Renal pelvis (tissue), 12 donors: ENCODE measurements at places on chromosomes 3 and 15.

DNA sequence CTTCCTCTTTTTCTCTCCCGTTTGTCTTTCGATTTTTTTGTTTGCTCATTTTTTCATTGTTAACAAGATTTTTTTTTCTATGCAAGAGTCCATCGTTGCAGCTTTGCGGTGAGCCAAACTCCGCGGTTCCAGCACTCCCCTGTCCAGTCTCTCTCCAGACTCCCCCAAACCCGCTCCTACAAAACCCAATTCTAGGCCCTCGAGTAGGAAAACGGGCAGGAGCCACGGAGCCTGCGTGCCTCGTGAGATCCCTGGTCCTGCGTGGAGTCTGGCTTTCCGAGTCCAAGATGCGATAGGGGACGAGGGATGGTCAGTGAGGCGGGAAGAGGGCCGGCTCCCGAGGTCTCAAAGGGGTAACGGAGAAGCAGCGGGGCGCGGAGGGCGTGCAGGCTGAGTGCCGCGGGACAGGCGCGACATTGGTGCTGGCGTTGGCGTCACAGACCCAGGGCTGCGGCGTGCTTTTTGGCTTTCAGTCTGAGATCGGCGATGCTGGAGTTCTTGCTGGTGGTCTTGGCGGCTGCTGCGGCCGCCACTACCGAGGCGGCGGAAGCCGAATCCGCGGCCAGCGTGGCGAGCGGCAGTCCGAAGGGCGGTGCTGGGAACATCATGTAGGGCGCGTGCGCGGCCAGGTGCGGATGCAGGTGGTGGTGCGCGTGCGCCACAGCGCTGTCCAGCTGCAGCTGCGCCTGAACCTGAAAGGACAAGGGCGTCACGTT, 8.5 kb downstream of the SHOX2 start:
- DNase-seq: peak; percentile 71

GRCh38 chr15:57509126-57509525, 82.6 kb upstream of the MYZAP start:
- DNase-seq: peak; percentile 93

DNA sequence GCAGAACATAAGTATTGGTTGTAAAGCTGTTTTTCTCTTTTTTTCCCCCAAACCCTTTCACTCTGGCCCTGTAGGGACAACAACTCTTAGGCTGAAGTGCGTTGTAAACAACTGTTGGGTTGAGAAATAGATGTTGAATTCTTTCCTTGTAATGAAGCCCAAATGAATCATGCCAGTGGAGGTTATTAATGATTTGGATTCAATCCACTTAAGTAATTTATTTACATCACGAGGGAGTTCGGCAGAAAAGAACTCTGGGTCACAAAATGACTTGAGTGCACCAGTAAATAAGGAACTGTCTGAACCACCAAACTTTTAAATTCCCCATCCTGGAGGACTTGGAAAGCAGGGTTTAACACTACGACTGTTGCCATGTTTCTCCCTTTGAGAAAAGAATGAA, 218.9 kb downstream of the PDZRN3 start:
- DNase-seq: peak; percentile 59

GRCh38 chr15:68396068-68396467, 35.9 kb downstream of the ITGA11 start:
- no peak for DNase-seq

DNA sequence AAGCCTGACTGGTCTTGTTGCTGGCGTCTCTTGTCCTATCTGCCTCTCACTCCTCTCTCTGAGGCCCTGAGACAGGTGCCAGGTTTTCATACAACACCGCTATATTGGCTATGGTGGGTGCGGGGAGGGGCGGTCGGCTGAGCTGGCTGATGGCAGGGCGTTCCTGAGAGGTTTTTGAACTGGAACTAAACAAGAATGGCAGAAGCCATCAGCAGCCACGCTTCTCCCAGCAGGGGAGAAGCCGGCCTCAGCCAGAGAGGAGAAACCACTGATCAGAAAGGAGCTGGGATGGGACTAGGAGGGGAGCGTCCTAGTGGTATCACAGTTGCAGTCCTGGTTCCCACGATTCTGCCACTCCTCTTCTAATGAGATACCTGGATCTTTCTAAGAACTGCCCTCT, 89.9 kb upstream of the PRR23E start:
- no peak for DNase-seq

GRCh38 chr15:101709466-101709865, 14.8 kb downstream of the TARS3 start:
- no peak for DNase-seq

GRCh38 chr3:45188719-45189659, 37.1 kb downstream of the TMEM158 start:
- peak; percentile 75 for DNase-seq

DNA sequence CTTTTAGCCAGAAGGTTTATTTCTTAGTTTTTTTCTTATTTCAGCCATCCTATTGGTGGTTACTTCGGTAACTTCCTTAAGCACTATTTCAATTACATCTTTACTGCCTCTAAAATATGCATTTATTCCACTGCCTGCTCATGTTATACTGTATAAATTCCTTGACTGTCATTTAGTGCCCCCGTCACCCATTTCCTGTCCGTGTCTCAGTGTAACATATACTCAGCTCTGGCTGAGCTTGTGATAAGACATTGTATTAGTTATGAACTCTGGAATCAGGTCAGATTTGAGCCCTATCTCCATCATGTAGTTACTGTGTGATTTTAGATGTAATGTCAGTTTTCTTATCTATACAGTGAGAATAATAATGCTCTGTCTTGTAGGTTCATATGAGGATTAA, 24.2 kb downstream of the PIAS1 start:
- DNase-seq: no peak

GRCh38 chr3:53813876-53814275, 32.3 kb downstream of the CHDH start:
- DNase-seq: no peak

GRCh38 chr3:48018841-48019240, 2.6 kb upstream of the MAP4 start:
- no peak for DNase-seq

- no peak for DNase-seq
Measured at GRCh38 chr15:46450112-46450809, 815.4 kb downstream of the SQOR start.

DNA sequence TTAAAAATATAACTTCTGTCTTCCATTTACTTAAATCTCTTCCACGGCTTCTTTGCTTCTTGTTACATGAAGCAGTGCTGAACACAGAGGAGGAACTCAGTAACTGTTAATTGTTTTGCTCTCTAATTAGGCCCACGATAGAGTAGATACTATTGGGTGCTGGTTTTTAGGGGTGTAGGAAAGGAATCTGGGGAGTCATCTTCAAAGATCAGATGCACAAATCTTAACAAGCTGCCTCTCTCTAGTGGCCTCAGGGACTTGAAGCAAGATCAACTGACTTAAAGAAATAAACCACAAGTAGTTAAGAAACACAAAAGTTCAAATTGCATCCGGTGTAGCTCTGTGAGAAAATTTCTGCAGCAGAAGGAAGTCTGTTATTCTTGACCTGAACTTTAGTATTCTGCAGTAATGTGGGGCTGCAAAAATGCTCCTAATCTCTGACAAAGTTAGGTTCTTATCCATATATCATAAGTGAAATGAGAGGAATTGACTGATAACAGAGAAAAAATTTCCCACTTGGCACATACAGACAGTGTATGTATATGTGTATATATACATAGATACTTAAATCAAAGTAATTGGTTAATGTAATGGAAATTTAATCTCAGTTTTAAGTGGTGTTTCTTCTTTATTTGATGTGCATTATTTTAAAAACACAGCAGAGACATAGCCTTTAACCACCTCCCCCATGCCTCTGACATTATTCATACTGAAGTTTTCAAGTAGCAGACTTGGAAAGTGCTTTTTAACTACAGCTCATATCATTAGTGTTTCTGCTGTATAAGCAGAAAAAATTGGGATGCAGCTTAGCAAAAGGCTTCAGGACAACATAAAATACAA, 51.8 kb downstream of the CHST2 start:
- DNase-seq: peak; percentile 83

GRCh38 chr15:47872208-47872607, 154.9 kb downstream of the SEMA6D start:
- DNase-seq: no peak

GRCh38 chr3:103337179-103337845, 902.5 kb downstream of the ZPLD1 start:
- no peak for DNase-seq

DNA sequence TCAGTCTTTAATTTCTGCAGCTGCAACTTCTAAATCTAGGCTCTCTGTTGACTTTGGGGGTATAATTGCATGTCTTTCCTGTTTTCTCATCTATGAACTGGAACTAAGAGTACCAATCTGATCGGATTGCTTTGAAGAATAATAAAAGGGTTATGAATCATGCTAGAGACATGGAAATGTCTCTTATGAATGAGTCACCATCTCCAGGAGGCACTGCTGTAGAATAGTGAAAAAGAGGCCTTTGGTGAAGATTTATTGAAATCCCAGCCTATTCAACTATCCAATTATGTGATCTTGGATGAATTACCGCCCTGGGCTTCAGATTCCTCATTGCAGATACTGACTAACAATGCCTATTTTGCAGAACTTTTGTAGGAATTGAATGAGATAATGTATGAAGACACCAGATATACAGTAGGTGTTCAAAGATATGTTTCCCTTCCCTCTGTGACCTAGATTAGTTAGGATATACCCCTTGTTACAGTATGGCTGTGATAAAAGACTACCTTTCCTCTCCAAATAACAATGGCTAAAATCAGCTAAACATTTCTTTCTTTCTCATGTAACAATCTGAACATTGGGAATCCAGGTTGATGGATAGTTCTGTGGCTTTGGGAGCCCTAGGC, 11.5 kb upstream of the CMTM8 start:
- no peak for DNase-seq

- no peak for DNase-seq
Measured at GRCh38 chr3:140010391-140010790, 75.4 kb downstream of the CLSTN2 start.

- no peak for DNase-seq
Measured at GRCh38 chr3:184748219-184749135, 36.6 kb upstream of the MAGEF1 start.

- peak; percentile 56 for DNase-seq
Measured at GRCh38 chr3:165185707-165186327, 10.4 kb downstream of the SLITRK3 start.

DNA sequence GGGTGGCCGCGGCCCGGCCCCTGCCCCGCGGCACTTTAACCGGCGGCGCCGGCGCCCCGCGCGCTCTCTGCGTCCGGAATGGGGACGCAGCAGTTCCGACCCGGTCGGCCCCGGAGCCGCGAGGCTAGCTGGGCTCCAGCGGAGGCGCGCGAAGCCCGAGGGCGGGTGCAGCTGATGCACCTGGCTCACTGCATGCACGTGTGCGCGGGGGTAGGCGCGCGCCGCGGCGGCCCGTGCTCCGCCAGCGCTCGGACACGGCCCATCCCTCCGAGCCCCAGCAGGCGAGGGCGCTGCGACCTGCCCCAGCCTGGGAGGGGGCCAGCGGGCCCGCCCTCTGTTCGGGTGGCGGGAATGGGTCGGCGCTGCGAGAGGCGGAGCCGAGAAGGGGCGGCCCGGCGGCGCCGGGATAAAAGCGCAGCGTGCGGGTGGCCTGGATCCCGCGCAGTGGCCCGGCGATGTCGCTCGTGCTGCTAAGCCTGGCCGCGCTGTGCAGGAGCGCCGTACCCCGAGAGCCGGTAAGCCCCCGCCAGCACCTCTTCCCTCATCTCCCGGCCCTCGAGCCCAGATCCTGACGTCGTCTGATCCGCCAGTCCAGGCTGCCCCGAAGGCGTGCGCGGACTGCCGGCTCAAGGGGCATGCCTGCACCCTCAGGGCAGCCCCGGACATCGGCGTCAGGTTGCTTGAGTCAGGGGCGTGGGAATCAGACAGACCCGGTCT, at the start of the genes CHDH and IL17RB:
TSS of gene CHDH (minus strand) at position 286 of the 717 bp plus-strand sequence. CDS start 22,411 bp downstream, outside the sequence.
TSS of gene IL17RB (plus strand) at position 435 of the 717 bp plus-strand sequence. CDS start at position 456, 21 bp downstream.
- DNase-seq: peak; percentile 52

GRCh38 chr3:42190701-42191442, 75.1 kb downstream of the CCK start:
- peak; percentile 65 for DNase-seq

GRCh38 chr3:171326717-171327440, 133.3 kb downstream of the TNIK start:
- DNase-seq: no peak

- DNase-seq: peak; percentile 31
Measured at GRCh38 chr15:64991536-64992135, 1.9 kb upstream of the SPG21 start.

- peak; percentile 38 for DNase-seq
Measured at GRCh38 chr3:138082085-138082991, 33.1 kb downstream of the DZIP1L start.

DNA sequence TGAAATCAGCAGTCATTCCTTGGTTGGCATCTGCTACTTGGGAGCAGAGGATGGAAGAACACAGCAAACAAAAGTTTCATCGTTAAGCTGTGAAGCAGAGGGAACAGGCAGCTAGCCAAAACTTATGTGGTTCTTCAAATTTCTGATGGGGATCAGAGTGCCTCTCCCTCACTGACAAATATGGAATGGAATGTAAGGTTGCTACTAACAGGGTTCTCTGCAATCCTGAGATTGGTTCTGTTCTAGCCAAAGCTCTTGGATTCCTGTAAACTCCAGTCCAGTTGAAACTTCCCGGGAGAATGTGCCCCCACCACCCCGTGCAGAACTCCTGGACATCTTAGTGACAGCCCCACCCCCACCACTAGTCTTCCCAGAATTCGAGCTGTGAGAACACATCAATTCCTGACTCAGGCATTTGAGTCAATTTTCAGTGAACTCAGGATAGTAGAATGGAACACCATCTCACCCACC, 55.9 kb upstream of the PHLDB2 start:
- no peak for DNase-seq

GRCh38 chr3:30640851-30641250, 34.5 kb downstream of the TGFBR2 start:
- no peak for DNase-seq

GRCh38 chr3:54309601-54310000, 187.2 kb downstream of the CACNA2D3 start:
- no peak for DNase-seq

- no peak for DNase-seq
Measured at GRCh38 chr3:114669614-114670013, 375.8 kb downstream of the TIGIT start.

DNA sequence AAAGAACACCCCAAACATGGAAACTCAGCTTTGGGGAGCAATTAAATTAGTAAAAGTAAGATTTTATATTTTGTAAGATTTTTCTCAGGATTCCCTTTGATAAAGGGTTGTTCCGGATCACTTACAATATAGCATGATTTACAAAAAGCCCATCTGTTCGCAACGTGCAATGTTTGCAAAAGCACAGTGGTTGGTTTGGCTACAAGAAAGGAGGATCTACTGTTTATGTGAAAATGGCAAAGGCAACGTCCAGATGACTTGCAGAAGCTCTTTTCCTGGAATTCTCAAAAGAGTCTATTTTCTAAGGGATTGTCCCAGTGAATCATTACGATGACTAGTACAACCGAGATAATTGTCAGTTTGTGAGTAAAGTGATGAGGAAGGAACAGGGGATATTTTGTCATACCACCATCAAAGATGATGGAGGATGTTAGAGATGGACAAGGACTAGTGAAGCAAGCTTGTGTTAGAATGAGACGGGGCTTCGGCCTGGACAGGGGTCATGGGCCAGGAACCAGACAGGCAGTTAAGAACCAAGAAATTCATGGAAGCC, 71.6 kb downstream of the CRYGS start:
- no peak for DNase-seq

- no peak for DNase-seq
Measured at GRCh38 chr3:39156421-39156820, 3.0 kb upstream of the CSRNP1 start.
